MCF 10A (cell line): ENCODE measurements at places on chromosomes 1 and 21. TPM values are rescaled to one million over a fixed set of nuclear protein-coding genes. Genes with fewer than 3 reads are reported as not detected.
A peak's percentile ranks its signal among the peaks of the same experiment; 100 is the strongest.

Gene CFAP57
- total RNA-seq, result 0.17 and 0.44 TPM in 2 replicates

GRCh38 chr1:98677288-98677687, 15.8 kb downstream of the SNX7 start:
- DNase-seq, result peak; percentile 90

DNA sequence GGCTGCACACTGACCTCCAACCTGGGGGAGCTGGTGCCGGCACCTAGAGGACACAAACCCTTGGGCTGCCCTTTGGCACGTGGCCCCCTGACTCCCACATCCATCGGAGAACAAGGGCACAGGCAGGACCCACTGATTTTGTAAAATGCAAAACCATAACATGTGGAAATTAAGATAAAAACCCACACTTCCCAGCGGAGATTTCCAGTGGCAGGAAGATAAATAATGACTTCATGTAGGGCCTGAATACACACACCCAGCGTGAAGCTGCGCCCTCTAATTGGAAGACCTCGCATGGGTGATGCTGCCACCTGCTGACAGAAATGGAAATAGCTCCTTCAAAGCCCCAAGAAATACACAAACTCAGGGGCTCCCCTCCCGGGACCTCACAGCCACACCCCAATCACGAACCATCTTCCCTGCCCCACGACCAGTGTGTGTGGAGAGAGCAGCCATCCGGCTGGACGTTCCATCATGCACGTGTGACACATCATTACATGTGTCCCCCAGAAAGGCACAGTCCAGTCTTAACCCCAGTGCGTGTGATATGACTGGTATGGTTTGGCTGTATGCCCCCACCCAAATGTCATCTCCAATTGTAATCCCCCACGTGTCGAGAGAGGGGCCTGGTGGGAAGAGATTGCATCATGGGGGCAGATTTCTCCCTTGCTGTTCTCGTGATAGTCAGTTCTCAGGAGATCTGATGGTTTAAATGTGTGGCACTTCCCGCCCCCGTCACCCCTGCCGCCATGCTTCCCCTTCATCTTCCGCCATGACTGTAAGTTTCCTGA, 5.7 kb upstream of the TPRG1L start:
- peak; percentile 79 for DNase-seq

DNA sequence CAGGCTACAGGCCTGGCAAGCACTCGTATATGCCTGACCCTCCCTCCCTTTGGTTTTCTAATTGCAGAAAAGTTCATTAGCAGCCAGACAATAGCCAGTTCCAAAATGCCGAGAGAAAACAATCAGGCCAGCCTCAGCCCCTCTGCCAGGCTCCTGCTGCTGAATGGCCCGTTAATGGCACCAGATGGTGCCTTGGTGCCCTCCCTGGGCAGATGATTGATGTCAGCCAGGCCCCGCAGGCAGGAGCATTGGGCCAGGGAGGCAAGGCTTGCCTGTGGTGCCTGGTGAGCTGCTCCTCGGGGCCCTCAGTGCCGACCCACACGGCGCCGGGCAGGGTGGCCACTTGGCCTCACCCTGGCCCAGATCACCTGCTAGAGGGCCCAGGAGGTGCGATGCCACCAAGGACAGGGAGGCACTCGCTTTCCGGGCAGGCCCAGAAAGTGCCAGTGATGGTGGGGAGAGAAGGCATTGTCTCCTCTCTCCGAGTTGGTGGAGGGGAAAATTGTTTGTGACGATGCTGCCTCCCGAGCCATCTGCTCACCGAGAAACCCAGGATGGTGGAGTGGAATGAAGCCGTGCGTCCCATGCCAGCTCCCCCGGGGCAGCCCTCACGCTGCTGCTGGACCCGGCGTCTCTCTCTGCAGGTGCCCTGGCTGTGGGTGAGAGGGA, 28.1 kb downstream of the QSOX1 start:
- no peak for DNase-seq

Gene C1orf141
- total RNA-seq, result not detected in 2 replicates

Gene C1orf185
- total RNA-seq, result not detected in 2 replicates

GRCh38 chr1:178581351-178582303, 68.7 kb downstream of the TEX35 start:
- no peak for DNase-seq

DNA sequence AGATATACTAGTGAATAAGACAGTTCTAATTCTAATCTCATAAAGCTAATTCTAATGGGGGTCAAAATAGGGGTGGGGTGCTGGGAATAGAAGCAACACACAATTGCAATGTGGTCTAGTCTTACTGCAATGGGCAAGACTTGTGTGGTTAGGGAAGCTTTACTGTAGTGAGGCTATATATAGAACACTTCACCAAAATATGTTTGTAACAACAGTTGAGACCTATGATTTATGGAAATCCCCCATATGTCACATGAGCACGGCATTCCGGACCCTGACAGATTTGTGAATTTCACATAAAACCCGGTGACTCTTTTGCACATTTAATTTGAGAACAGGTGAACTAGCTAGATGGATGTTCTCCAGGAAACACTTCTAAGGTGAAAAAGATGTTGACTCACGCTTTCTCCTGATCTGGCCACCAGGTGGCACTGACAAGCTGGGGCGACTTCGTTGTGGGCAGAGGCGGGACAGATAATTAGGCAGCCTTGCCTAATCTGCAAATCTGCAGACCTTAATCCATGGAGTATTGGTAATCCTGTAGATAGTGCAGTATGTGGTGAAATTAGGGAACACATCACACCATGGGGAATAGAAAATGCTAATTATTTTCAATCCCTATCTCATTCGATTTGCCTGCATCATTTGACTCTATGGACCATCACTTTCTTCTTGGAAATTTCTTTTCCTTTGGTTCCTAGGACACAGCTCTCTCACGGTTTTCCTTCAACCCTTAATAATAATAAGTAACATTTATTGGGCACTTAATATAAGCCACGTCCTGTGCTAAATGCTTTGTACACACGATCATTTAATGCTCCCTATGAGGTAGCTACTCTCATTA, 37.7 kb downstream of the KIAA0040 start:
- peak; percentile 82 for DNase-seq

DNA sequence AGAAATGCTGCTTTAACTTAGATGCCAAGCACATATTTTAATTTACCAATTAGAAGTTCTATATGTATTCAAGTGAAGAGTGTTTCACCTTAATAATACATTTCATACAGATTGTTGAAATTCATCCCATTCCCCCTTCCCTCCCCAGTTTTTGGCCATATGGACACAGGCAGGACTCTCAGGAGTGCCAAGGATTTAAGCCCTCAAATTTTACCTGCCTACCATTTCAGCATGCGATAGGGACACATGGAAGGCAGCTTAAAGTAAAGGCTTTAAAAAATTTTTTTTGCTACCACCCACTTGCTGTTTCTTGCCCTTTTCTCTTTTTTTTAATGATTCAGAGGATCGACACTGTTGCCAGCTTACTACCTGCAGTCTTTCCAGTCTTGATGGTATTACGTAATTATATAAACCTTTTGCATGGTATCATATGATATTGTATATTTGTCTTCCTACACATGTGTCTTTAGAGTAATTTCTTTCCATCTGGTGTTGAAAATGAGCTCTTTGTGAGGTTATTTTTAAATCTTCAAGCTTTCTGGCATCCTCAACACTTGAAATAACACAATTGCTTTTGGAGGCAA, 7.0 kb downstream of the EPB41 start:
- peak; percentile 24 for DNase-seq

DNA sequence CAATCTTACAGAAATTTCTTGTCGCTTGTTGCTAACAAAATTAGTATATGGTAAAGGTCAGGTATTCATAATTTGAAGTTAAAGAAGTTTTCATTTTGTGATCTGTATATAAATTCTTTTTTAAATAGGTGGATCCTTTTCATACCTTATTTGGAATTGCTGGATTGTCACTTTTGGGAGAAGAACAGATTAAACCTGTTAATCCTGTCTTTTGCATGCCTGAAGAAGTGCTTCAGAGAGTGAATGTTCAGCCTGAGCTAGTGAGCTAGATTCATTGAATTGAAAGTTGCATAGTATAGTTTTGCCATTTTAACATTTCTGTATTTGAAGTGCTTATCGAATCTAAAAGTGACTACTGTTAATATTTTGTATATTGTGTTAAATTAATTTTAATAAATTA, 2.3 kb upstream of the MSH4 start:
- DNase-seq, result no peak

Gene HSD3B2
- total RNA-seq, result not detected in 2 replicates

DNA sequence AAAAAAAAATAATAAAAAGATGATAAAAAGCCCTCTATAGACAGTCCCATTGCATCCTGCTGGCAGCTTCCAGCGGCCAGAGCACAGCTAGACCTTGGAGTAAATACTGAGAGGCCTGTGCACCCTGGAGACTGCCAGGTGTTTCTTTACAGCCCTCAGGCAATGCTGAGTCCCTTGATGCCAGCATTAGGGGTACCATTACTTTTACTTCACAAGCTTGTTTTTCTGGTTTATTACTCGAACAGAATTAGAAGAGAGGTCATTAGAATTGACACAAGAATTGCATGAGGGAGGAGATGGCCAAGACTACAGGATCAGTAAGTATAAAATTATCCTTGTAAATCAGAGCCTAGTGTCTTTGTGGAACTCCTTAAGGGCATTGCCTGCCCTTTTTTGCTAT, 43.6 kb downstream of the AKNAD1 start:
- no peak for DNase-seq

- DNase-seq, result peak; percentile 65
These were observed 1.1 kb downstream of the PLXNA2 start for GRCh38 chr1:208242941-208243526.

- DNase-seq, result no peak
These were observed 281.6 kb upstream of the RGS18 start for GRCh38 chr1:191876631-191877030.

DNA sequence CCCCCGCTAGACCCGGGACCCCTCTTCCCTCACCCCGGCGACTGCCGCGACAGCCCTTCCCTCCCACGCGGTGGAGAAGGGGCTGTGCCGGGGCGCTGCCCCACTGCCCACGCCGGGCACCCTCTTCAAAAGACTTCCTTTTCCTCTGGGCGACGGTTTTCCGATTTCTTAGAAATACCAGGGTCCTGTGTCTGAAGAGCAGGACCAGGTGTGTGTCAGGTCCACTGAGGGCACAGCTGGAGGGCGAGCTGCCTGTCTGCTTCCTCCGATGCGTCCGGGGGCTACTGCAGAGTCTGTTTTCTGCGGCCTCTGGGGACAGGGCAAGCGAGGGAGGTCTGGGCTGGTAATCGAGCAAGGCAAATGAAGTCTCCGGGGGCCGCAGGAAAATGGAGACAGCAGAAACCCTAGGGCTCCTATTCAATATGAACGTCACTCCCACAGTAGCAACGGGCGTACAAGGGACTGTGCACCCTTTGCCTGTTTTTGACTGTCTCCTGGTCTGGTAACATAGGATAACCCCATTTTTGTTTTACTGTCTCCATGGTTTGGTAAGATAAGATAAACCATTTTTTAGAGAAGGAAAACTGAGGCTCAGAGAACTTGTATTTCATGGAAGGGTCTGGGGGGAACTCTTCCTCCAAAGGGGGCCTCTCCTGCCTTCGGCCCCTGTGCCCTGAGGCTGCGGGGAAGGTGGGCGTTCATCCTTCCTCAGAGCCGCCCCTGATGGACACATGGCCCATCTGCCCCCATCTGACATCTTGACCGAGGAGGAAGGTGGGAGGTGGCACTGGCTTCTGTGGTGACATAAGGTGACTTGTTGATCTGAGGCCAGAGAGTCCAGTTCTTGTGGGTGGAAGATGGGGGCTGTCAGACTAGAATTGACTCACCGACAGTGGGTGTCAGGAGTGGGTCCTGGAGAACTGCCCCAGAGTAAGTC, 970 bp downstream of the TNFRSF1B start:
- DNase-seq, result no peak

DNA sequence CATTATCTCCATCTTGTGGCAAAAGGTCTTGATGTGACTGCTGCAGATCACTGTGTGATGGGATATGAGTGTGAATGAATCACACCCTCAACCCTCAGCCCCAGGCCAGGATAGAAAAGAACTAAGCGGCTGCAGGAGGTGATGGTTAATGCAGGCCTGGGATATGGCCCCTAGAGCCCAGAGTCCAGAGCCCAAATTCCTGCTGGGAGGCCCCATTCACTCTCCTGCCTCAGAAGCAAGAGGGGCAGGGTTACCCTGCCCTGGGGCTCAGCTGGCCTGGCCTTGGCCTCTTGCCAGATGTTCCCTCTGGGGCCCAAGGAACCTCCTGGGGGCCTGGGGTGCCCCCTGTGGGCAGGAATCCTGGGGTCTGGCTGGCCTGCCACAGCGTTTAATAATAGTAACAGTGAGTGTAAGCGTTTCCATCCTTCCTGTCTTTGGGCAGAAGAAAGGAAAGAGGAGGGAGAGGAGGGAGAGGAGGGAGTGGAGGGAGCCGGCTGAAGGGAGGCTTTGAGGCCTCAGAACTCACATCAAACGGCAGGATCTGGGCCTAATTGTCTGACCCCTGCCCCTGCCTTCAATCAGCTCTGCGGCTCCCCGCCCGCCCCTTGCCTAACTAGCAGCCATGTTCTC, 26.2 kb downstream of the DMAP1 start:
- DNase-seq, result no peak

- no peak for DNase-seq
These were observed 2.7 kb upstream of the KIF21B start for GRCh38 chr1:201026234-201026633.

DNA sequence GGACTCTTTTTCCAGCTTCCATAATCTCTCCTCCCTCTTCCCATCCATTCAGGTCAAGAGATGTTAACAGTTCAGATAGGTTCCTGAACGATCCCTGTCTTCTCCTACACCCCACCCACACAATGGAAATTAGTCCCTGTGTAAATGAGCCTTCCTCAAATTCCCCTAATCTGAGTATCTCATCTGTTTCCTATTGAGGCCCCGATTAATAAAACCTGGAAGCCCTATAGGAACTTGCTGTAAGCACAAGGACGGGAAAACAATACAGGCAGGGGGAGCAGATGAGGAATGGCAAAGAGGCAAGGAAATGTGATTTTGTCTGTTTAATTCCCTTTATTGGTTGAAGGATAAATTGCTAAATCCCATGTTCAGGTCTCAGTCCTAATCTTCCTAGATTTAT, 7.1 kb upstream of the GPX7 start:
- DNase-seq, result no peak

Gene MYBPH
- not detected in 2 replicates for total RNA-seq

Gene RHD
- not detected in 2 replicates for total RNA-seq

Gene TSTD1
- total RNA-seq, result 35.2 and 48.0 TPM in 2 replicates

DNA sequence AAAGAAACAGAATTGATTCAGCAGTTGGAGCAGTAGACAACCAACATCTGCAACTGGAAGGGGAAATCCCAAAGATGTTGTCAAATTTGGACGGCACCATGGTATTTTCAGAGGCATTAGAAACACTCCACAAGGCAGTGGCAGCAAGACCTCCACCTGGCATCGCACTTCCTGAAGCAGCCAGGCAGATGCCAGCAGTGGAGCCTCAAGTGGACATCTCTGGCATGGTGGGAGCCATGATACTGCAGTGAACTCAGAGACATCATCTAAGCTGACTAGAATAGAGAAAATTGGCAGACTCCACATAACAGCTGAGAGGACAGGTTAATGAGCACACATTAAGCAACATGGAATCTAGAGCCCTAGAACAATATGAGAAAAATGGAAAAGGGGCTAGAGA, 33.9 kb upstream of the RGS8 start:
- no peak for DNase-seq

GRCh38 chr1:55717111-55717510, 501.9 kb upstream of the USP24 start:
- DNase-seq, result no peak

Gene OR2T2
- not detected in 2 replicates for total RNA-seq
